GM23338 (cell line): ENCODE measurements at places on chromosomes 11 and 22. TPM values are rescaled to one million over a fixed set of nuclear protein-coding genes. Genes with fewer than 3 reads are reported as not detected.

- H3K27ac ChIP-seq, result no peak overlapping the region
- DNase-seq, result no peak
- no peaks in the 10 kb centered on the region for H3K27me3 ChIP-seq
- no peak overlapping the region for H3K4me3 ChIP-seq
- H3K36me3 ChIP-seq, result no peaks in the 10 kb centered on the region
Measured at GRCh38 chr11:119691701-119692539, 37.1 kb downstream of the NECTIN1 start.

- no peaks in the 10 kb centered on the region for H3K4me1 ChIP-seq
- H3K36me3 ChIP-seq, result no peaks in the 10 kb centered on the region
- H3K27ac ChIP-seq, result no peak overlapping the region
Measured at GRCh38 chr11:134636071-134636470, 224.0 kb upstream of the B3GAT1 start.

GRCh38 chr11:134429106-134429505 is 17.1 kb upstream of the B3GAT1 start:
- no peaks in the 10 kb centered on the region for H3K36me3 ChIP-seq
- no peak overlapping the region for H3K4me3 ChIP-seq
- peaks cover 13% of the 10 kb centered on the region; the same call in 1 of the 2 replicates for H3K4me1 ChIP-seq
- no peaks in the 10 kb centered on the region for H3K27me3 ChIP-seq
- DNase-seq, result no peak
- no peak overlapping the region for H3K27ac ChIP-seq

GRCh38 chr11:108973402-108974162 is 308.7 kb downstream of the DDX10 start:
- no peak overlapping the region for H3K27ac ChIP-seq
- H3K4me1 ChIP-seq, result no peaks in the 10 kb centered on the region
- no peak overlapping the region for H3K4me3 ChIP-seq

GRCh38 chr11:100329352-100329751 is 357.7 kb upstream of the ARHGAP42 start:
- H3K4me3 ChIP-seq, result no peak overlapping the region
- H3K36me3 ChIP-seq, result no peaks in the 10 kb centered on the region
- H3K27me3 ChIP-seq, result no peaks in the 10 kb centered on the region
- no peaks in the 10 kb centered on the region for H3K4me1 ChIP-seq
- no peak overlapping the region for H3K27ac ChIP-seq
- DNase-seq, result no peak

DNA sequence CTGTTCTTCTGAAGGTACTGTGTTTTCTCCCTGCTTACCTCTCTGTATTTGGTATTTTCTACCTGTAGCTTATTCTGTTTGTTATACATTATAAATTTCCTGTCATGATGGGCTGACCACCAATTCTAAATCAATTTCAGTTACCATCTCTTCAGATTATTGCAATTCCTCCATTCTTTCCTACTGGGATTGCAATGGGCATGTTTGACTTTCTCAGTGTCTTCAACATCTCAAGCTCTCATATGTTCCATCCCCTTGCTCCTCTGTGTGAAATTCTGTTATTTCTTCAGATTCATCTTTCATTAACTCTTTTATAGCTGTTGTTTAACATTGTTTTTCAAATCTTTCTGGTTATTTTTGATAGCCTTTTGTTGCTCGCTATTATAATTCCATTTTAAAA is 15.5 kb upstream of the C22orf39 start:
- peaks cover 31% of the 10 kb centered on the region for H3K36me3 ChIP-seq
- no peak overlapping the region for H3K4me3 ChIP-seq
- no peak overlapping the region for H3K27ac ChIP-seq
- DNase-seq, result no peak

DNA sequence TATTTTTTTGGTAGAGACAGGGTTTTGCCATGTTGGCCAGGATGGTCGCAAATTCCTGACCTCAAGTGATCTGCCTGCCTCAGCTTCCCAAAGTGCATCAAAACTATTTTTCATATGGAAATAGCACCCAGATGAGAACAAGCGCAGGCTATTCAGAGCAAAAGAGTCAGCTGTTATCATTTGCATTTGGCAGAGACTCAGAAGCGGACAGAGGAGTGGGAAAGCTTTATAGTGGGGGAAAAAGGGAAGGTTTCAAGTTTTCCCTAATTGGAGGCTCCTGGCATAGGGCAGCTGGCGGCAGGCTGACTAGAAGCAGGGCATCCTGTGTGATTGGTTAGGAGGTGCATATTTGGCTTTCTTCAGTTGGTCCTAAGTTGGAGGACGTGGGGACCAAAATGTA is 20.2 kb downstream of the ATG13 start:
- H3K4me3 ChIP-seq, result no peak overlapping the region
- no peaks in the 10 kb centered on the region for H3K27me3 ChIP-seq
- no peaks in the 10 kb centered on the region for H3K4me1 ChIP-seq
- no peaks in the 10 kb centered on the region for H3K36me3 ChIP-seq
- DNase-seq, result no peak

DNA sequence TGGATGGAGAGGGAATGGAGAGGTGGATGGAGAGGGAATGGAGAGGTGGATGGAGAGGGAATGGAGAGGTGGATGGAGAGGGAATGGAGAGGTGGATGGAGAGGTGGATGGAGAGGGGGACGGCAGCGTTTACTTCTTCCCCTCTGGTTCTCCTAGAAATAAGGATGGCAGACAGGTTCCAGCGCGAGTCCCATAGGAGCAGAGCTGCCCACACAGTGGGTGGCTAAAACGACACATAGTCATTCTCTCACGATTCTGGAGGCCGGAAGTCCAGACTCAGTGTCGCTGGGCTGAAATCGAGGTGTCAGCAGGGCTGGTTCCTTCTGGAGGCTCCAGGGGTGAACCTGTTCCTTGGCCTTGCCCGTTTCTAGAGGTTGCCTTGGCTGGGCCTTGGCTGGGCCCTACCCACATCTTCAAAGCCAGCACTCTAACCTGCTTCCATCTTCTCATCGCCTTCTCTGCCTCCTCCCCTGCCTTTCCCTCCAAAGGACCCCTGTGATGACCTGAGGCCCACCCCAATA is 12.7 kb upstream of the CTSD start:
- H3K4me1 ChIP-seq, result peaks cover 11% of the 10 kb centered on the region; the same call in 1 of the 2 replicates
- no peak overlapping the region for H3K4me3 ChIP-seq
- H3K27ac ChIP-seq, result no peak overlapping the region
- no peaks in the 10 kb centered on the region for H3K36me3 ChIP-seq
- no peak for DNase-seq

The CSRP3 gene
- not detected in 2 replicates for total RNA-seq

The PATE3 gene
- total RNA-seq, result not detected in 2 replicates

The RTN4RL2 gene
- 15.9 and 16.1 TPM in 2 replicates for total RNA-seq
